Vagina (tissue), 2 donors: ENCODE measurements at places on chromosomes 6 and 20.

- no peak for DNase-seq
Measured at GRCh38 chr6:150194195-150194594, 51.4 kb downstream of the PPP1R14C start.

GRCh38 chr6:161744211-161745067, 470.6 kb upstream of the AGPAT4 start:
- DNase-seq: no peak

DNA sequence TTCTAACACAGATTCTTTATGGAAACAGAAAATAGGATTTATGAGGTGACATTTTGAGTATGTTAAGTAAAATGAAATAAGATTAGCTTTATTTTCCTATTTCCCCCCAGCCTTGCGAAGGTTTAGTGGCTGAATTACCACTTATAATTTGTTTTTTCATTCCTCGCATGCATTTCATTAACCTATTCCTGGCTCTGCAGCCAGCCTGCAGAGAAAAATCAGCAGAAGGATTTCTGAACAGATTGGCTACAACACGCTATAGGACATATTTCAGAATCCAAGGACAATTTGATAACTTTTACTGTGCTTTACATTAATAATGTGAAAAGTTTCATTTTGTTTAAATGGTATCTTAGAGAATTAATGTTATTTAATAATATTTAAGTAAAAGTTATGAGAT, 162.4 kb upstream of the MMS22L start:
- no peak for DNase-seq

DNA sequence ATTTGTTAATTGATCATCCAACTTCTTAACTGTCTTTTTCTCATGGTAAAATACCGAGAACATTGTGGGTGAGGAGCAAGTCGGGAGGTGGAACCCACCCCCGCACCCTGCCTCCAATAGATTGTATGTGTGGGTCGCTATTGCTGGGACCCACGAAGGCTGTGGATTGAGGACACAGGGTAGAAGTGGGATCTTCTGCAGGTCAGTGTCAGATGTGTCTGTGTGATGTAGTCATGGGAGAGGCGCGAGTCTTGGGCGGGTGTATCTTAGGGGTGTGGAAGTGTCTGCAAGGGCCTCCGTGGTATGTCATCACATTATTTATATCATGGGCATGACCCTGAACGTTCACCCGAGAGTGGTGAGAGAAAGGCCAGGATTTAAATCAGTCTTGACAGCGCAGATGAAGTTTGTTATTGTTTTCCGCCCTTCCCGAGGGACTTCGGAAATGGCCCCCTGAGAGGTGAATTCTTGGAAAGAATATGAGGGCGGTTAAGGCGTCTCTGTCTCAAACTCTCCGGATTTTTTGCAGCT, 472 bp upstream of the PAQR8 start:
- no peak for DNase-seq

DNA sequence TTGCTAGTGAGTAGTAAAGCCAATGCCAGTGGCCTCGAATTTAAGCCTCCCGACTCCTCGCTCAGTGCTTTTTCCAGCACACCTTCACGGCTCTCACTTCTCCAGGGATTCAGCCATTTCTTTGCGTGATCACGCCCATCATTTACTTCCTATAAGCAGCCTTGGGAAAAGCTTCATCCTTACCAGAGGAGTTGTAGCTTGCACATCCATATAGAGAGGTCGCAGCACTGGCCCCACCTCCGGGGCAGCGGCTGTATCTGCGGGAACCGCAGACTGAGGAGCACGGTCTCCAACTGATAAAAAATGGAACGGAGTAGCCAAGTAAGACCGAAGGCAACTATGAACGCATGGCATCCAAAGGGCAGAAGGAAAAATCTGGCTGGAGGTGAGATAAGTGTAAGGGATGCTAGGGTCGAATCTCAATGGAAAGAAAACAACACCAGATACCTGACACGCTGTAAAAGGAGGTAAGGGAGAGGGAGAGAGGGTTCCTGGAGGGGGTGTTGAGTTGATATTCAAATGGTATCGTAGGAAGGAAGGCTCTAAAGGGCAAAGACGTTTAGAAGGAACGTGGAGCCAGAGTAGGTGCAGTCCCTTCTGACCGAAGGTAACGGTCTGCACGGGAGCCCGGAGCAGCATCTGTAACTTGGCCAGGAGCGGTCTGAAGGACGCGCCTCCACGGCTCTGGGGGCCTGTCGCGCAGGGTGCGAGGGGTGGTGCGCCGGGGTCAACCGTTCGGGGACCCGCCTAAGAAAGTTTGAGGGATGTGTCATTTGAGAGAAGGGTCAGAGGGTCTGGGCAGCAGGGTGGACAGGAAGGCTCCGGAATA, 640 bp downstream of the NFS1 start:
- DNase-seq: no peak

GRCh38 chr20:329851-330232, 4.5 kb downstream of the SOX12 start:
- no peak for DNase-seq

DNA sequence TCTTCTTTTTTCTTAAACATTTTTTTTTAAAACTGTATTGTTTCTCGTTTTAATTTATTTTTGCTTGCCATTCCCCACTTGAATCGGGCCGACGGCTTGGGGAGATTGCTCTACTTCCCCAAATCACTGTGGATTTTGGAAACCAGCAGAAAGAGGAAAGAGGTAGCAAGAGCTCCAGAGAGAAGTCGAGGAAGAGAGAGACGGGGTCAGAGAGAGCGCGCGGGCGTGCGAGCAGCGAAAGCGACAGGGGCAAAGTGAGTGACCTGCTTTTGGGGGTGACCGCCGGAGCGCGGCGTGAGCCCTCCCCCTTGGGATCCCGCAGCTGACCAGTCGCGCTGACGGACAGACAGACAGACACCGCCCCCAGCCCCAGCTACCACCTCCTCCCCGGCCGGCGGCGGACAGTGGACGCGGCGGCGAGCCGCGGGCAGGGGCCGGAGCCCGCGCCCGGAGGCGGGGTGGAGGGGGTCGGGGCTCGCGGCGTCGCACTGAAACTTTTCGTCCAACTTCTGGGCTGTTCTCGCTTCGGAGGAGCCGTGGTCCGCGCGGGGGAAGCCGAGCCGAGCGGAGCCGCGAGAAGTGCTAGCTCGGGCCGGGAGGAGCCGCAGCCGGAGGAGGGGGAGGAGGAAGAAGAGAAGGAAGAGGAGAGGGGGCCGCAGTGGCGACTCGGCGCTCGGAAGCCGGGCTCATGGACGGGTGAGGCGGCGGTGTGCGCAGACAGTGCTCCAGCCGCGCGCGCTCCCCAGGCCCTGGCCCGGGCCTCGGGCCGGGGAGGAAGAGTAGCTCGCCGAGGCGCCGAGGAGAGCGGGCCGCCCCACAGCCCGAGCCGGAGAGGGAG, 580 bp downstream of the VEGFA start:
- no peak for DNase-seq
